Panc1 (cell line): ENCODE measurements at places on chromosomes 7 and 10. TPM values are rescaled to one million over a fixed set of nuclear protein-coding genes. Genes with fewer than 3 reads are reported as not detected.

Gene TUBB8
- total RNA-seq: 0.08 TPM

Gene GGCT
- total RNA-seq: 52.2 TPM

Gene IDI2
- total RNA-seq: not detected

Gene NRAP
- not detected for total RNA-seq

Gene SPDYE9
- total RNA-seq: not detected

Gene LRIT1
- not detected for total RNA-seq

Gene ICA1
- total RNA-seq: 1.1 TPM

Gene FGFBP3
- total RNA-seq: 1.5 TPM

Gene IQCE
- total RNA-seq: 44.8 TPM

Gene TCAF2
- 0.28 TPM for total RNA-seq

Gene GRID2IP
- 0.13 TPM for total RNA-seq

Gene ASB4
- total RNA-seq: 0.15 TPM

Gene CDK6
- total RNA-seq: 57.4 TPM

Gene PILRB
- total RNA-seq: 73.2 TPM

Gene BTBD16
- total RNA-seq: 0.82 TPM
